ENCODE measurements at places on chromosomes 13 and 19.

- no peak overlapping the region for H3K4me3 ChIP-seq
- no peak for DNase-seq
- peaks cover 28% of the 10 kb centered on the region for H3K36me3 ChIP-seq
- H3K4me1 ChIP-seq, result peaks cover 22% of the 10 kb centered on the region
- no peaks in the 10 kb centered on the region for H3K27me3 ChIP-seq
Measured at GRCh38 chr13:49319951-49320350, 72.2 kb downstream of the CDADC1 start.

DNA sequence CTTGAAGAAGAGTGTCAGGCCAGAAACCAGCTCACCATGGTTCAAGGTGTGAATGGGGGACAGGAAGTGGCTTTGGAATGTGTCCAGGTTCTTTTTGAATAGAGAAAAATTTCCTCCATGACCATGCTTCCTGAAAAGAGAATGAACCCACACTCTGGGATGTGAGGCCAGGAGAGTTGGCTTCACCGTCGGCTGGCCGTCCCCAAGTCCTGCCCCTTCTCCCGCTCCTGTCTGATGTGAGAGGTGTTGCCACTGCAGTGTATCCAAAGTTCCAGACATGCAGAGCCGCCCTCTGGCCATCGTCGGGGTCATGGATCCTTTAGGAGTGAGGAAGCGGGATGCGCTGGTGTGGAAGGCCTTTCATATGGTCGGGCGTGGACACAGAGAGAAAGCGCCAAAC is 101.2 kb downstream of the COL4A2 start:
- no peaks in the 10 kb centered on the region for H3K36me3 ChIP-seq
- H3K4me1 ChIP-seq, result peaks cover 96% of the 10 kb centered on the region
- H3K4me3 ChIP-seq, result no peak overlapping the region
- DNase-seq, result no peak
- H3K27me3 ChIP-seq, result no peaks in the 10 kb centered on the region

DNA sequence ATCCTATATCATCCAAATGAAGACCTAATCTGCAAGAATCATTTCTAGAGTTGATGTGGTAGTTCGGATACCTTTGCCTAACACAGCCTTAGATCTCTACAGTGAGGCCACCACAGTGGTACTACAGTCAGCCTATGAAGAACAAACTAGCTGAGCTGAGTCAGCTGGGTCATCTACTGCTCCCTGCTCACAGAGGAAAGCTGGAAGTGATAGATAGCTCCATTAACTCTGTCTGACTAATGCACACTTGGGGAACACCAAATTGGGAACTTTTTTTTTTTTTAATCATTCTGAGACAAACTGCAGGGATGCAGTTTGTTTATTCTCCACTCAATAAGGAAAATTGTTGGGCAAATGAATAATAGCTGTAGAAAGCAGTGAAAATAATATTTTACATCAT is 1160.6 kb downstream of the PCDH9 start:
- no peaks in the 10 kb centered on the region for H3K36me3 ChIP-seq
- H3K4me3 ChIP-seq, result no peak overlapping the region
- H3K4me1 ChIP-seq, result no peaks in the 10 kb centered on the region
- H3K27ac ChIP-seq, result no peak overlapping the region

- peak overlapping the region; percentile 84 for H3K4me3 ChIP-seq
- H3K4me1 ChIP-seq, result peaks cover 56% of the 10 kb centered on the region
- peaks cover 18% of the 10 kb centered on the region for H3K36me3 ChIP-seq
Measured at GRCh38 chr19:6739883-6740588, 556 bp downstream of the TRIP10 start.

DNA sequence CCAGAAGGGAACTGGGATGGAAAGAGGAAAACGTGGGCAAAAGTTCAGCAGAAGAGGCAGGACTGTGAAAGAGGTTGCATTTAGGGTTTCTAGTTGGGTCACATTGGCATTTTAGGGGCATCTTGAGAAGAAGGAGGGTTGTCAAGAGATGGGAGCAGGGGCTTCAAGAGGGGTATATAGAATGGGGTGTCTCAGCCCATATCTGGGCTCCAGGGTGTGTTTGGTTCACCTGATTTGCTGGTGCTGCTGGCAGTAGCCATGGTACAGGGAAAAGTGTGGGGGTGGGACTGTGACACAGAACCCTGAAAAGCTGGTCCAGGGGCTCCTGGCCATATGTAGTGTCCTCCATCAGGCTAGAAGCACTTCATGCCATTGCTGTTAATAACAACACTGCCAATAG is 22.5 kb downstream of the MAST3 start:
- H3K27me3 ChIP-seq, result no peaks in the 10 kb centered on the region
- H3K4me1 ChIP-seq, result peaks cover 26% of the 10 kb centered on the region
- DNase-seq, result no peak
- H3K4me3 ChIP-seq, result no peak overlapping the region
- peaks cover 9% of the 10 kb centered on the region for H3K36me3 ChIP-seq

DNA sequence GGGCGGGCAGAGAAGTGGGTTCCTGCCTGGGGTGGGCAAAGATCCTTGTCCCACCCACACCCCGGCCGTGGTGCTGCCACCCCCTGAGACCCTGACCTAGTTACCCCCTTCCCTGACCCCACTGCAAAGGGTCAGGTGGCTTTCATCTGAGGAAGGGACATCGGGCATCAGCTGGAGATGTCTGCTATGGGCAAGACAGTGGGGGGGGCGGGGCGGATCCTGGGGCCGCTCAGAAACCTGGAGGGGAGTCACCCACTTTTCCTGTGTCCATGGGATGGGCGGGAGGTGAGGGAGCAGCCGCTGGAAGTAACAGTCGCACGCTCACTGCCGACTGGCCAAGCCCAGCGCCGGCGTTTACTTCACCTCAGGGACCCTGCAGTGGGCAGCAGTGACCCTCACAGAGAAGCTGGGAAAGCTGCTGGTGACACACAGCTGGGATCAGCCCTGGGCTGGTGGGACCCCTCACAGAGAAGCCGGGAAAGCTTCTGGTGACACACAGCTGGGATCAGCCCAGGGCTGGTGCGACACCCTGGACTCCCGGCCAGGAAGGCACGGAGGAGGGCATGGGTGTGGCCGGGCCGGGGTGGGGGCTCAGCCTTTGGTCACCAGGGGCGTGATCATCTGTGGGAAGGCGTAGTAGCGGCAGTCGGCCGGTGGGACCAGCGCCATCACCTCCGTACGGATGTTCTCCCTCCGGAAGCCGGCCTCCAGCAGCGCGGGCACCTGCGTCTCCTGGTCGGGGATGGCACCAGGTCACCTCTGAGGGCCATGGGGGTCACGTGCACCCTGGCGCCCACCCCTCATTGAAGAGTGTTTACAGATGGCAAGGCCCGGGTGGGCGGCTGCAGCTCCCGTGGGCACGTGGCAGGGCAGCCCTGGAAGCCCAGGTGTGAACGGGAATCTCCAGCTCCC is 4.3 kb downstream of the GAMT start:
- H3K27ac ChIP-seq, result no peak overlapping the region
- H3K4me3 ChIP-seq, result no peak overlapping the region
- no peaks in the 10 kb centered on the region for H3K27me3 ChIP-seq

GRCh38 chr19:35157431-35157830 is 2.9 kb downstream of the FXYD5 start:
- peaks cover 24% of the 10 kb centered on the region for H3K27me3 ChIP-seq
- peaks cover 49% of the 10 kb centered on the region for H3K36me3 ChIP-seq
- H3K4me3 ChIP-seq, result no peak overlapping the region
- no peak overlapping the region for H3K27ac ChIP-seq
- no peak for DNase-seq
- H3K4me1 ChIP-seq, result peaks cover 30% of the 10 kb centered on the region

DNA sequence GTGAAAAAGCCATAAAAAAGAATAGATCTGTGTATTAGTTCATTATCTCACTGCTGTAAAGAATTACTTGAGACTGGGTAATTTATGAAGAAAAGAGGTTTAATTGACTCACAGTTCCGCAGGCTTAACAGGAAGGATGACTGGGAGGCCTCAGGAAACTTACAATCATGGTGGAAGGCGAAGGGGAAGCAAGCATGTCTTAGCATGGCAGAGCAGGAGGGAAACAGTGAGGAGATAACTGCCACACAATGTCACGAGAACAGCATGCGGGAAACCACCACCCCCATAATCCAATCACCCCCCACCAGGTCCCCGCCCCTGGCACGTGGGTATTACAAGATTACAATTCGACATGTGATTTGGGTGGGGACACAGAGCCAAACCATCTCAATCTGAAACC is 39.1 kb upstream of the EEF1AKMT1 start:
- no peak overlapping the region for H3K4me3 ChIP-seq
- no peaks in the 10 kb centered on the region for H3K27me3 ChIP-seq
- H3K4me1 ChIP-seq, result peaks cover 60% of the 10 kb centered on the region
- no peak for DNase-seq

DNA sequence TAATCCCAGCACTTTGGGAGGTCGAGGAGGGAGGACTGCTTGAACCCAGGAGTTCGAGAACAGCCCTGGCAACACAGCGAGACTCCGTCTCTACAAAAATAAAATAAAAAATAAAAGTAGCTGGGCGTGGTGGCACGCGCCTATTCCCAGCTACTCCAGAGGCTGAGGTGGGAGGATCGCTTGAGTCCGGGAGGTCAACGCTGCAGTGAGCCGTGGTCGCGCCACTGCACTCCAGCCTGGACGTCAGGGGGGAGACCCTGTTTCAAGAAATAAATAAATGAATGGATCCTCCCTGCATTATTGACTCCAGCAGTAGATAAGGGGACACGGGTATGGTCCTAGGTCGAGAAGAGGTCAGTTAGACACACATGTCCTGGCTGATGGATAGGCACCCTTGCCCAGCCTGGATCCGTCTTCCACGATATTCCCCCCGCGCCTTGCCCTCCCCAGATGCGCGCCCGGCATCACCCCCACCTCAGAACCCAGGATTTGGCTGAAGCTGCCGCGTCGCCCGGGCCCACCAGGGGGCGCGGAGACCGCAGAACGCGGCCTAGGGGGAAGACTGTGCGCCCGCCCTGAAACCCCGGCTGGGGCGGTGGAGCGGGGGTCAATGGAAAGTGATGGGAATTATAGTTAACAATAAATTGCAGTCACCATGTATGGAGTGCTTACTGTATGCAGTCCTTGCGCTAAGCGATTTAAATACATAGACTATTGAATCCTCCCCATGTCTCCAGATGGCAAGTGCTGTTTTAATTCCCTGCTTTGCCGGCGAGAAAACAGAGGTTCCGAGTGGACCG is 2.1 kb upstream of the HOOK2 start:
- no peak for DNase-seq
- peaks cover 5% of the 10 kb centered on the region for H3K36me3 ChIP-seq
- H3K27me3 ChIP-seq, result no peaks in the 10 kb centered on the region
- H3K4me1 ChIP-seq, result peaks cover 53% of the 10 kb centered on the region
- H3K27ac ChIP-seq, result peak overlapping the region; percentile 94

GRCh38 chr19:49997709-49998108 is 27.5 kb downstream of the VRK3 start:
- peaks cover 98% of the 10 kb centered on the region for H3K36me3 ChIP-seq
- peaks cover 17% of the 10 kb centered on the region for H3K4me1 ChIP-seq
- no peak overlapping the region for H3K27ac ChIP-seq
- DNase-seq, result no peak
- no peaks in the 10 kb centered on the region for H3K27me3 ChIP-seq
- H3K4me3 ChIP-seq, result no peak overlapping the region

DNA sequence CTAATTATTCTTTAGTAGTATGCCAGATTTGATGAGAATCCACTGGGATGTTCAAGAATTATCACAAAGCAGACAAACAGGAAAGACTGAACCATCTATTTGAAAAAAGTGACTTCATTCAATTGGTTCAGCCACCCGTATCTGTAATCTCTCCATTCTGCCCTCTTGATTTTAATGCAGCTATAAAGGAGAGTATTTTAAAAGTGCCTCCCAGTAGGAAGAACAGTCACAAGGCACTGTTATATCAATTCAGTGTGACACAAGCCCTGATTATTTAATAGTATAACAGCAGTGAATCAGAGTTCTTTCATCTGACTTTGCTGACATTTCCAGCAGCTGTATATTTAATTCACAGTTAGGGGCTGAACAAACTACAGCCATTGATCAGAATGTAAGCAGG is 77.3 kb upstream of the SLAIN1 start:
- no peaks in the 10 kb centered on the region for H3K36me3 ChIP-seq
- H3K27me3 ChIP-seq, result no peaks in the 10 kb centered on the region
- H3K27ac ChIP-seq, result no peak overlapping the region
- no peak for DNase-seq
- no peak overlapping the region for H3K4me3 ChIP-seq

DNA sequence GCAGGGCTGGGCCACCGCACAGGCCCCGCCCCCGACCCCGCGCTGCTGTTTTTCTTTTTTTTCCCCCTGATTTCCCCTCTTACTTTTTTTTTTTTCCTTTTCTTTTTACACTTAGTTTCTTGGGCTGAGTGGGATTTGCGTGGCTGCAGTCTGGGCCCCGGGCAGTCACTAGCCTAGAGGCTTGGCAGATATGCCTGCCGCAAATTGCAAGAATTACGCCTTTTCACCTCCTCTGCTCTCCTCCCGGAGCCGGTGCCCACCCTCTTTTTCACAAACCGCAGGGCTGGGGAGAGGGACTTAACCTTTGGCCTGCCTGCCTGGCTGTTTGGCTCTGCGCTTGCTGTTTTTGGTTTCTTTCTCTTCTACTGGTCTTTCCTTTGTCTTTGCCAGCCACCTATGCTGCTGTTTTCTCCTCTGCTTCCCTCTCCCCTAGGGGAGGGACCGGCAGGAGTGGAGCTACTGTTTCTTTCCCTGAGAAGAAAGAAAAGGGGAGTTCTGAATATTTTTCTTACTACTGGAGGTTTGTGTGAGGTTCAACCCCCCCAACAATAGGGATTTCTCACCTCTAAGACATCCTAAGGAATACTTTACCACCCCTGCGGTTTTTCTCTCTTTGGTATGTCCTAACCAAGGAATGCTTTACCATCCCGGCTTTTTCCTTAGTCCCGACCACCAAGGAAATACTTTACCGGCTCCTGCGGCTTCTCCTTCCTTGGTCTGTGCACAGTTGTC is 11.0 kb downstream of the ZNF552 start:
- H3K4me1 ChIP-seq, result peaks cover 50% of the 10 kb centered on the region
- H3K27me3 ChIP-seq, result no peaks in the 10 kb centered on the region
- H3K4me3 ChIP-seq, result peak overlapping the region; percentile 55
- peak overlapping the region; percentile 70 for H3K27ac ChIP-seq

DNA sequence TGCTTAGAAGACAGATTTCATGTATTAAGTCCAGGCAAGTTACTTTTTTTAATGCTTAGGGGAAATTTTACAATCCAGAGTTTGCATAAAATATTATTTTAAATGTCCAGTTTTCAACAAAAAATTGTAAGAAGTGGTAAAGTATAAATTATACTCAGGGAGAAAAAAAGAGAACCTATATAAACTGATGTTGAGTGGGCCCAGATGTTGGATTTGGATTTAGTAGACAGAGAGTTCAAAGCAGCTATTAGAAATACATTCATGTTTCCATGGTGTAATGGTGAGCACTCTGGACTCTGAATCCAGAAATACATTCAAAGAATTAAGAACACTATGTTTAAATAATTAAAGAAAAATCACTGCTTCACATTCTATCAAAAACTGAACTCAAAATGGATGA is 349.9 kb upstream of the ZNF507 start:
- no peaks in the 10 kb centered on the region for H3K4me1 ChIP-seq
- no peak overlapping the region for H3K4me3 ChIP-seq
- H3K27me3 ChIP-seq, result no peaks in the 10 kb centered on the region
- H3K36me3 ChIP-seq, result no peaks in the 10 kb centered on the region
- DNase-seq, result no peak

GRCh38 chr19:13006431-13007281 is 11.4 kb downstream of the NFIX start:
- peaks cover 100% of the 10 kb centered on the region for H3K4me1 ChIP-seq
- no peak for DNase-seq
- peak overlapping the region; percentile 98 for H3K27ac ChIP-seq
- peaks cover under 1% of the 10 kb centered on the region for H3K27me3 ChIP-seq

Measured in esophagus muscularis mucosa (tissue), 4 donors.